ENCODE measurements at places on chromosomes 12 and 14.

- DNase-seq = no peak
Measured at GRCh38 chr12:41680155-41680554, 464.5 kb downstream of the GXYLT1 start.

DNA sequence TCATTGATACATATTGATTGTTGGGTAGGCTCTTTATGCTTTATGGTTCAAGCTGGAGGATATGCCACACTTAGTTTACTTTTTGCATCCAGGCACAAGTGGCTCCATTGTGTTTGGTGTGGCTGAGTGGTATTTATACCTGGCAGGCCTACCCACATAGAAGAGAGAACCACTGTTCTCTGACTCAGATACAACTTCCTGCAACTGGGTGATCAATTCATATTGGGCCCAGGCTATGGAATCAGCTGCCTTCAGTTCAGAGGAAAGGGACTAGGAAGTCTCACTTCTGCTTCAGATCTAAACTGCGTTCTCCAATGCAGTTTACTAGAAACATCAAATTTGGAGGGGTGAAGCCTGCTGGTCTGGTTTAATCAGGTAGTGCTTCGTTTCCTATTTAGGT lies 49.8 kb upstream of the LRRK2 start:
- no peak for DNase-seq

DNA sequence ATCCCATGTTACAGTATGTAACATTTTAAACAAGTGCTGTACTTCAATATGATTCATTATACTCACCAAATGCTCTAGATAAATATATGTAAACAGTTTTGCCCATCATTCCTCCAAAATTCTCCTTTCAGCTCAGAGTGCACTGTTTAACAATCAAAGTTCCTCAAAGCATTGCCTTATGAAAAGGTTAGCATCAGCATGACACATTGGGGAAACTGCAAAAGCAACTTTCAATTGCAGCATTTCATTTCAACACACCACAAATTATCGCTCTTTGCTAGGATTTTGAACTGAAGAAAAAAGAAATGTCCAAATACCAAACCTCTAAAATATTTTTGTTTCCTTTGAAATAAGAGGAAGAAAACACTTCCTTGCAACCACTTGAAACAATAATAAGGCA lies 413.2 kb downstream of the FLRT2 start:
- no peak for DNase-seq

DNA sequence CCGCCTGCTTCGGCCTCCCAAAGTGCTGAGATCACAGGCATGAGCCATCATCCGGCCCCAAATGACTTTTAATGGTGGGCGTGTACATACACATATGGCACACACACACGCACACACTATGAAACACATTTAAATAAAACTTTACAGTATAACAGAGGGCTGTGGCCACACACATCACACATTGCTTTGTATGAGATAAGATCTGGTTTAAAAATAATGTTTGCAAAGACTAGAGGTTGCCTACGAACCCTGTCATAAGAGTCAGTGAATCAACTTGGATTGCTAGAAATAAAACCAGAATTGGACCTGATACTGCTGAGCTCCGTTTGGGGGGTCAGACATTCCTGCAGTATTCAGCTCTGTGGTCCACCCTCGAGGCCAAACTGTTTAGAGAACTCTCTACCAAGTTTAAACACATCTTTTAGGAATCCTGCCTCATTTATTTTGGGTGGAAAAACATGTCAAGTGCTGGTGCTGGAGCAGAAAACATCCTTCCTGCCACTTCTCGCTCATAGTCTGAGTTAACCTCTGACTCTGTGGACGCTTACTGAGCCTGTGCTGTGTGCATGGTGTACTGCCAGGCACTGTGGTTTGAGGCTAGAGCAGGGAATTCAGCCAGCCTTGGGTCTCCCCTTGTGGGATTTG lies 47.8 kb upstream of the EML1 start:
- DNase-seq = no peak

DNA sequence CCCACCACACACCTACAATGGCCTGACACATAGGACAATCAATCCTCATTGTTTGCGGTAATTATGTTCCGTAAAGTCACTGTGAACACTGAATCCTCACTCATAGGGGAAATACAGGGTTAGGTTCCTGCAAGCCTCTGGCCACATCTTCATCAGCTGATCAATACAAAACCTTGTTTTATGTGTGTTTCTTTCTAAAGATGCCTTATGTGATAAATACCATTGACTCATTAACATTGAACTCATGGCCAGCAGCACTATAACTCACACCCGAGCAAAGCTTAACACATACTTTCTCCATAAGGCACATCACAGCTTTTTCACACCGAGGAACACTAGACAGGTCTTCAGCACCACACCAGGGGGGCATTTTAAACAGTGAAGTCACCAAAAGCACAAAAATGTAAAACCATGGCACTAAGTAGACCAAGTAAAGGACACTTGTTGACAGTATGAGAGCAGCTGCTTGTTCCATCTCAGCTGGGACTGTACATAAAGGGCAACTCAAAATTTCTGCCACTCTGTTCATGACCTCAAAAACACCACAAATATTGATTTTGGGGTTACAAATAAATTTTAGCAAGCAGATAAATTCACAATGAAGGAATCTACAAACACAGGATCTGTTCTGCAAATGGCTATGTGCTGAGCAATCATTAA lies 60.5 kb downstream of the ESR2 start:
- no peak for DNase-seq

DNA sequence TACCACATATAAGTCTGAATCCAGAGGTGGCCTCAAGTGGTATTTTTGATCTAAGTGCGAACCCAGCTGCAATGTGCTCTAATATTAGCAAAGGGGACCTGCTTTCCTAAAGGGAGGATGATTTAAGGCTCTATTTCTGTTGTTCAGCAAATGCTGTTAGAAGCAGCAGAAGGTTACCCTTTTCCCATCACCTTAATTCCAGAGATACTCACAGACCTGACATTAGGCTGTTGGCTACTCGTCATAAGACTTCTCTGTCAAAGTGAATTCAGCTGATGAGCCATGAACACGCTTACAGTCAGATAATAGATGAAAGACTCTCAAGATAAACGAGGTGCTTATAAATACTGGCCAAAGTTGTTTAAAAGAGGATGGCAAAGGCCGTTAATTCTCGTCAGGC lies 308.7 kb upstream of the DDHD1 start:
- DNase-seq = no peak

- no peak for DNase-seq
Measured at GRCh38 chr12:90888316-90888715, 66.7 kb downstream of the CCER1 start.

DNA sequence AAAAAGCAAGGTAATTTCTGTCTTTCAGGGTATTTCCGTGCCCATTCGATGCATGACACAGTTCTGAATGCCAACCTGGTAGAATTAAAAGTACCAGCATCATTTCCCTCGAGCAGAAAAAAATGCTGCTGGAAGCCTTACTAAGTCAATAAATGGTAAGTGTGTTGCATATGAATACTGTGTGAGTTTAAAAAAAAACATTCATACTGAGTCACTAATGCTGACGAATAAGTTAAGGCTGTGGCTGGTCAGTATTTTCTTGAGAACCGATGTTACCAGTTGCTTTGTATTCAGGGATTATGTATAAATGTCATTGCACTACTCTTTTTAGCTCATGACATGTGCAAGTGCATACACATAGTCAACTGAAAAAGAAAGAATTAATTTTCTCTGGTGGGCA lies 710.2 kb downstream of the TRHDE start:
- DNase-seq = no peak

DNA sequence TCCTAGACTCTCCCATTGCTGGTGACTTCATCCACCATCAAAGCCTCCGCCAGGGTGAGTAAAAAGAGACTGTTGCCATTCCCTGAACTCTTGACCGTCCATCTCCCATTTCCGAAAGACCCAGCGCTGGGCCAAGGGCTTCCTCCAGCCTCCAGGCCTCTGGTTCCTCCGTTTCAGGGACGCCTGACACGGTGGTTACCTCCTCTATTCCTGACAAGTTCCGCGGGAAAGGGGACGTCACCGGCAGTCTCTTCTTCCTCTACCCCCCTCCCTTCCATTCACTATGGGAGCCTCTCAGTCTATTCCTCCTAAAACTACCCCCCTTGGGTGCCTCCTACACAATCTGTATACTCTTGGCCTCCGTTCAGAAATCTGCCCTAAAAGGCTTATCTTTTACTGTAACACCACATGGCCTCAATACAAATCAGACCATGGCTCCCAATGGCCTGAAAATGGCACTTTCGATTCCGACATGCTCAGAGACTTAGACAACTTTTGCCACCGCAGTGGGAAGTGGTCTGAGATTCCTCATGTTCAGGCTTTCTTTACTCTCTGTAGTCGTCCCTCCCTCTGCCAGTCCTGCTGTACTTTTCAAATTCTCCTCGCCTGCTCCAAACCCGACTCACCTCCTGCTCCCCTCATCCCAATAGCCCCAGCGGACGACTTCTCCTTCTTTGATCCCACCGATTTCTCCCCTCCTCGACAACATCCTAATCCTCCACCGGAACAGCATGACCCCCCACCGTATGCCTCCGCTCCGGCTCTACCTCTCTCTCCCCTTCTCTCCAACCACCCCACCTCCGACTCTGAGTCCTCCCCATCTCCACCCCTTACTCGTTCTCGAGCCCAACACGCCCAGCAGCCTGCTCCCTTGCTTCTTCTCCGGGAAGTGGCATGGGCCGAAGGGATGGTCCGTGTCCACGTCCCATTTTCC lies 70.4 kb downstream of the MOK start:
- no peak for DNase-seq

- DNase-seq = peak; percentile 69
Measured at GRCh38 chr12:122356192-122356635, 66.3 kb downstream of the CLIP1 start.

DNA sequence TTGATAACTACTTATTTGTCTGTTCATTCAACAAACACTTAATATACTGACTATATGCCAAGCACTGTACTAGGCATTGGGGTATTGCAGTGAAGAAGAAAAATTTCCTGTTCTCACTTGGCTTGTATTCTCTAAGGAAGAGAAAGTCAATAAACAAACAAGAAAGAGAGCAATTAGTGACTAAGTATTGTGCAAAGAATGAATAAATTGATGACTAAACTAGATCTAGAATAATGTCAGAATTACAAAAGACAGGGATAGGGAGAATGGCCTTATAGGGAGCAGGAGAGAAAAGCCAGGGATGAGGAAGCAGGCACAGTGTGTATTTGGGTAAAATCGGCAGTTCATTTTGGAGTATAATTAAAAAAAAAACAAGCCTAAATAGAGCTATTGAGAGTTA lies 4.2 kb upstream of the LIN7A start:
- DNase-seq = no peak

DNA sequence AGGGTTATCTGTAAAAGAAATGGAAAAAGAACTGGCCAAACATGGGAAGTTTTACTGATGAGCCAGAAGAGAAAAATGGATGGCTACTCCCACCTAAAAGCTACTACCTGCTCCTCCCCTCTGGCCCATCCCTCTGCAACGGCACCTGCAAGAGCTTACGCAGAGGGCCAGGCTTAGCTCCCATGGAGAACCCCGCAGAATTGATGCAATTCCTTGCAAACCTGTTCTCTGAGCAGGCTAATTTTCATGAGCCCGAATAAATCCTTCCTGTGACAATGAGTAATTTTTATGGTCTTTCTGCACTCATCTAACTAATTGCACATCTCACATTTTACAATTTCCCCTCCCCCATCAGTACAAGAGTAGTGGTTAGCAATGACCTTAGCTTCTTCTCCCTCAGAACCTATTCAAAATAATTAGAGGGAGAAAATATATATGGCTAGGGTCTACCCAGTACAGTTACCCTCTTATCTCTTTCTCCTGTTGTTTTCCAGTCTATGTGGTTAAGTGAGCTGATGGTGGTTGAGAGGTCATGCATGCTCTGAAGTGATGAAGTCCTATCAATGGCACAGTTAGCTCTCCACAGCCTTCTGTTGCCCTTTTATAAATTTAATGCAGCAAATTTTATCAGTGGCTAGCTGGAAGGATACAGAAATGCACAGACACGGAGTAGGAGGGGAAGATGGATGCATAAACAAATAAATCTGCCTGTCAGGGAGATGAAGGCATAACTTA lies 67.7 kb upstream of the NTF3 start:
- no peak for DNase-seq

- no peak for DNase-seq
Measured at GRCh38 chr14:66979101-66979974, 209.9 kb upstream of the GARIN2 start.

GRCh38 chr12:73418541-73418940 lies 1119.1 kb upstream of the ATXN7L3B start:
- no peak for DNase-seq

- DNase-seq = peak; percentile 59
Measured at GRCh38 chr12:47721431-47721973, 3.8 kb downstream of the ENDOU start.

DNA sequence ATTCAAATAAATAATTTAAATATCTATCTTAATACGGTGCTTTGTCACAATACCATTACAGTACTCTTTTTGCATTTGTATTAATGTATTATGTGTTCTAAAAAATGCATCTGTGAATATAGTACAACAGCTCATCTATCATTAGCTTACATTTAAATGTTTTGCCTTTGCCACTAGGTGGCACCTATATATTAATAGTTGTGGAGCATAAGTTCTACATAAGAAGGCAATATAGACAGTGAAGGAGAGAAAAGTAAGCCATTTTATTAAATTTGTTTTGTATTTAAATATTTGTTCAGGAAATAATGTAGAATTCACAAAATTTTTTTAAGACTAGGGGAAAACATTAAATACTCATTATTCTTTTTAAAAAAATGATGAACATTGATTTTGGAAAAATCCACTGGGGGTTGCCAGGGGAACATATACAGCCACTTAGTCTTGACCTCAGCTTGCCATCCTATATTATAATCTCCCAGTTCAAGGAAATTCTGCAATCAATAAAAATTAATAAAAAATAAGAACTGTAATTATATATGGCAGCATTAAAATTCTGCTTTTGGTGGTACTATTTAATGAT lies 9.8 kb downstream of the CCER1 start:
- no peak for DNase-seq

- DNase-seq = no peak
Measured at GRCh38 chr12:132006056-132006680, 56.4 kb downstream of the EP400 start.

DNA sequence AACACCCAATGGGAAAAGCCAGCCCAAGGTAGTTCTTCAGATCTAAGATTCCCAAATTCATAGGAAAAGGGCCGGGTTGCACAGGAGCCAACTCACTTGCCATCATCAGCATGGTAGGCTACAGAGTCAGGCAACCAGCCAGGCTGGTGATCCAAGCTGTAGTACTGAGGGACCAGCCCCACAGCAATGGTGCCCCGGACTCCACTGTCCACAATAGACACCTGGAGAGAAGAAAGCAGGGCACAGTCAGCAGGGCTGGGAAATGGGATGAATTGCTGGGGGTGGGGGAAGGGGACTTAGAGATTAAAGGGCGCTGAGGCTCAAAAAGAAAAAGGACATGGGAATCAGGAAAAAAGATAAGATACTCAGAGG lies 4.2 kb downstream of the SPRYD3 start:
- DNase-seq = no peak

GRCh38 chr14:64704143-64704742 lies at the start of gene PLEKHG3:
PLEKHG3 (plus strand) TSS chr14:64704424; CDS start chr14:64727632, 23,208 bp downstream.
- DNase-seq = no peak

- no peak for DNase-seq
Measured at GRCh38 chr14:41663473-41663850, 56.8 kb downstream of the LRFN5 start.
